ENCODE measurements at places on chromosomes 4 and X.

DNA sequence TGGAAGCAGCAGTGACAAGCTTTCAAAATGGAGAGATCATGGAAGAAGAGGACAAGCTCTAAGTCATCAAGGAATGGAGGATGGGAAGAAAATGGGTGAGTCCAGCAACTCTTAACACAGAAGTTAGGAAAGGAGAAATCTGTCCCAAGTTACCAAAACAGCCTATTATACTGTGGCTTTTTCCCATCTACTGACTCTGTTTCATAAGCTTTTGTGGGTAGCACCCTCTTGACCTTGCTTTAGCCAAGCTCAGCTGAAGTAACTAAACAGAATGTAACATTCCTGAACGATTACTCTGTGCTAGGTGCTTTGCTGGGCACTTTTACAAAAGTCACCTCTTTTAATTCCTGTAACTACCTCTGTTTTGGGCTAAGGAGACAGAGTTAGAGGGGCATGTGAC, 54.9 kb downstream of the MAP7D2 start:
- no peaks in the 10 kb centered on the region for H3K36me3 ChIP-seq
- no peak overlapping the region for H3K4me3 ChIP-seq
- peaks cover 5% of the 10 kb centered on the region for H3K27me3 ChIP-seq
- no peak overlapping the region for H3K27ac ChIP-seq
- DNase-seq, result no peak

- no peaks in the 10 kb centered on the region for H3K27me3 ChIP-seq
- H3K36me3 ChIP-seq, result peaks cover 10% of the 10 kb centered on the region
- no peak for DNase-seq
- H3K4me3 ChIP-seq, result no peak overlapping the region
Observed at GRCh38 chrX:13257223-13258051, 62.4 kb downstream of the ATXN3L start.

DNA sequence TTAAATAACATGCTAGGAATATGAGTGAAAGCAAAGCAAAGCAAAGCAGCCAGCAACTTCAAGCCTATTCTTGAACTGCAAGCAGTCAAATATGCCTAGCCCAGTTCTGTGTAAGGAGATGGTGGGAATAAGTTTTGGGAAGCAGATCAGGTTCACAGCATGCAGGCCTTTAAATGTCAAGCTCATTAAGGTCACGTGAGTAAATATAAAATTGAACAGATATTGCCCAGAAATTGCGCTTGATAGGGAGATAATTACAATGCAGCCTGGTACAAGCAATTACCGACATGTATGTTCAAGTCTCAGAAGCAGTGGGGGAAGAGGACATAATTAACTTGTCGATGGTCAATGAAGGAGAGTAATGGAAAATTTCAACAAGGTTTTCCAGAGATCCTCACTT, 6.0 kb downstream of the GNPDA2 start:
- no peak for DNase-seq
- H3K4me3 ChIP-seq, result no peak overlapping the region
- peaks cover 21% of the 10 kb centered on the region for H3K4me1 ChIP-seq

DNA sequence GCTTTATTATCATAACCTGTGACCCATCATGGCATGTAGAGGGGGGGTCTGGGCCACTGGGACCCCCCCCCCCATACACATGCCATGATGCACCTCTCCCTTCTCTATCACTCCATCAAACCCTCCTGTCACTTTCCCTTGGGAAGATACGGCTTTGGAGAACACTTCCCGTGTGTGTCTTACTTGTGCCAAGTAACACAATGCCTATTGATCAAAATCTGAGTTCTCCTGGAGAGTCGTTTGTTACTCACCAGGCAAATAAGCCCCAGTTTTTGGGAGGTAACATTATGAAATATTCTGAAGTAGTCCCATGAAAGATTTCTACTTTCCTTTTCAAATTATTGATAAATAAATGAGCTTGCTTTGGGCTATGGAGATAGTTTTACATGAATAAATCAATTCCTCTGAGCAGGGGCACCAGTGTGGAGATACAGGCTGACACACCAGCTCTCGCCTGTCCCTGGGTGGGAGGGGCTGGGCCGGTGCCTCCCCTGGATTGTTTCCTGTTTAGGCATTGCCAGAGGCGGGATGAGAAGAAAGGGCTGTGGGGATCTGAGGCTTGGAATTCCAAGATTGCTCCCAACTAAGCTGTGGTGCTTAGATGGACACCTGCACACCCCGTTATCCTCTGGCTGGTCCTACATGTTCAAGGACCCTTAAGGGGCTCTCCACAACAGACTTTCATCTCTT, 63.2 kb upstream of the WWC2 start:
- no peak overlapping the region for H3K4me3 ChIP-seq
- peaks cover 3% of the 10 kb centered on the region for H3K27me3 ChIP-seq
- H3K27ac ChIP-seq, result no peak overlapping the region
- no peaks in the 10 kb centered on the region for H3K36me3 ChIP-seq
- no peak for DNase-seq

DNA sequence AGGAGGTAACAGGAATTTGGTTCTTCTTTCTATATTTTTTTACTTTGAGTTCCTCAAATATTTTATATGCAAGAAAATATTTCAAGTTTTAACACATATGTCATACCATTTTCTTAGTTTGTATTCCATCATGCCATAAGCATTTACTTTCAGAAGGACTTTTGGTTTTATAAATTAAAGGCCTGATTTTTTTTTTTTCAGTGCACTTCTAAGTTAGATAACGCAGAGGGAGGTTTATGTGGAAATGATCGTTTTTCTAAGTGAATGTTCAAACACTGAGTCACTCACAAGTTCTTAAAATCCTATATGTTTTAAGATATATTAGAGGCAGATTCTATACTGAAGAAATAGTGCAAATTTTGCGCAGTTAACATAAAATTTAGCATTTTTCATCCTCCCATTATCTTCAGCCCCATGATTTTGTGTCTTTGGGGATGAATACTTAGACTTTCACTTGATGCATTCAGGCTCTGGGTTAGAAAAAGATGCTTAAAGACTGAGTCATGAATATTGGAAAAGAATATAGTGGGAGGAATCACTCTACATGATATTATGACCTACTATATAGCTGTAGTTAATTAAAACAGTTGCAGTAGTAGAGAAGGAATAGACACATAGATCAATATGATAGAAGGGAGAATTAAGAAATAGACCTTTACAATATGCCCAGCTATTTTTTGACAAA, 54.9 kb downstream of the COL4A5 start:
- no peak for DNase-seq
- no peak overlapping the region for H3K27ac ChIP-seq
- H3K4me1 ChIP-seq, result no peaks in the 10 kb centered on the region
- no peak overlapping the region for H3K4me3 ChIP-seq
- no peaks in the 10 kb centered on the region for H3K27me3 ChIP-seq

DNA sequence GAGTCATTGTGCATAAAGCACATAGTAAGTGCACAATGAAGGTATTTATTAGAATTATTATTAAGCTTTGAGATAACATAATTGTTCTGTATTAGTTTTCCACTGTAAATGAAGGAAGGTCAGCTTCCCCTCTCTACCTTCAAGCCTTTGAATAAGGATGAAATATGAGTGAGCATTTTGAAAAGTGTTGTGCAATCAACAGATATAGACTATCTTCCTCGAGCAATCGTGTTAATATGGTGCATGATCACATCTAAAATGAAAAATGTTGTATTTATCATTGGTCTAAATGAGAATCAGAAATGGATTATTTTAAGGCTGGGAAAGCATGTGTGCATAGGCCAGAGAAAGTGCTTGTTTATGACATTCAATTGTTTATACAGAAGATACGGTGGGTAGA, 1474.6 kb upstream of the TENM3 start:
- no peak for DNase-seq
- no peaks in the 10 kb centered on the region for H3K27me3 ChIP-seq
- no peak overlapping the region for H3K4me3 ChIP-seq
- no peak overlapping the region for H3K27ac ChIP-seq

DNA sequence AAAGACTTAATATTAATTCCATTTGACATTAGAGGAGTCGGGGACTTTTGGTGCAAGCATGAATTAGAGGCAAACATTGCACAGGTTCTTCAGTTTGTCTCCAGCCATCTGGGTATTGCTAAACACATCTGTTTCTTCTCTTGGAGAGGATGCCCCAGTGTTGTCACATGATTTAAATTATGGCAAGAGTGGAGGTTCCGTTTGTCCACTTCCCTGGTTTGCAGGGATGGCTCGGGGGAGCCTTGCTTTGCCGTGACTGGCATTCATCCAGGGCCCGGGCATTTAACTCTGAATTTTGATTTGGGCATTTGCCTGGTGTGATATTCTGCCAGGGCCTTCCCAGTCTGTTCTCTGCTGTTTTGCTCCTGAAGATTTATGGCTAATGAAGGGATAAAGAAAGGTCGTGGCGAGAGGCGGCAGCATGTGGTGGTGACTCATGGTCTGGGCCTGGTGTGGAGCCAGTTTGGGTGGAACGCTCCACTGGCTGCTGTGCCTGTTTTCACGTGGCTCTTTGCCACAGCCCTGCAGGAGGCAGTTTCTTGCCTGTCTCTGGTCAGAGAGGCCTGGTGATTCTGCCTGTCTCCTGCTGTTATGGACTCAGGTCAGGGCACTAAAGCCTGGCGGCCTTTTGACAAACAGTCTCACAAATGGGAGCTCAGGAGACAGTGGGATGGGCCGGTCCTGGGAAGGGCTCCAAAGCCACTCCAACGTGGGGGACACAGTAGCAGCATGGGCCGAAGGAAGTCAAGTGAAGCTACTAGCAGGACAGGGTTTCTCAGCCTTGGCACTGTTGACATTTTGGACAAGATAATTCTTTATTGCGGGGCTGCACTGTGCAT, 99.4 kb upstream of the PGRMC2 start:
- no peaks in the 10 kb centered on the region for H3K36me3 ChIP-seq
- no peak overlapping the region for H3K4me3 ChIP-seq
- DNase-seq, result no peak
- no peaks in the 10 kb centered on the region for H3K27me3 ChIP-seq
- H3K27ac ChIP-seq, result no peak overlapping the region
- no peaks in the 10 kb centered on the region for H3K4me1 ChIP-seq

DNA sequence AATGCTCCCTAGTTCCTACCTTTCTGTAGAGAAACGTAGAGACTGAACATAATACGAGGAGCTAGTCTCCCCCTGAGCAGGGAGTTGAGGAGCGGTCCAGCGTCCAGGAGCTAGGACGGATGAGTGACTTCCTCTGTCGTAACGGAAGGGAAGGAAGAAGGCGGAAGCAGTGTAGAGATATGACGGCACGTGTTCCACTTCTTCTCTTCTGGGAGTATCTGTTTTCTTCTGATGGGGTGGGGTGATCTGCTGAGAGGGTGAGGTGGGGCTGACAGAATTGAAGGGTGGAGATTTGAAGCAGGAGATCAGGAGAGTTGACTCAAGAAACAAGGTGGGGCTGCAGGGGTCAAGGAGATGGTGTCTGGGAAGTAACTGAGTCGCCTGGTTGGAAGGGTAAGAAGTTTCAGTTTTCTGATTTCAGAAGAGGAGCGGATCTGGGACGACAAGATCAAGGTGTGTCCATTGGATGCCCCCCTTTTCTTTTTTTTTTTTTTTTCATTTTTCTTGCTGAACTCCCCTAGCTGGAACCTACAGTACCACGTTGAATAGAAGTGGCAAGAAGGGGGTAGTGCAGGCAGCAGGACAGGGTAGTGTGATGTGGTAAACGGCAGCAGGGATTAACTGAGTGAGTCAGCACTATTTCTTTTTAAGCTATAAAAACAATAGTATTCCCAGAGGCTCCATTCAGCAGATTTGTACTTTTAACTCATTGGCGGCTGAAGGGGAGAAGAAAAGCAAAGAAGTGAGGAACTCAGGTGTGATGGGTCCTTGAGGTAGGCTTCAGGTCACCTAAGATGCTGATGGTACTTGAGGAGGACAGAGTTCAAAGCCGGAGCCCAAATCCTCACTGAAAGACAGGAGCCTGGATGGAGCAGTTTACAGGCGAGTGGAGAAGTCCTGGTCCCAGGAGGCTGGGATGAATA, 50.8 kb upstream of the SETD7 start:
- DNase-seq, result no peak
- peak overlapping the region; percentile 41 for H3K4me3 ChIP-seq
- no peak overlapping the region for H3K27ac ChIP-seq
- H3K27me3 ChIP-seq, result peaks cover 16% of the 10 kb centered on the region
- peaks cover 6% of the 10 kb centered on the region for H3K36me3 ChIP-seq
- peaks cover 15% of the 10 kb centered on the region for H3K4me1 ChIP-seq

DNA sequence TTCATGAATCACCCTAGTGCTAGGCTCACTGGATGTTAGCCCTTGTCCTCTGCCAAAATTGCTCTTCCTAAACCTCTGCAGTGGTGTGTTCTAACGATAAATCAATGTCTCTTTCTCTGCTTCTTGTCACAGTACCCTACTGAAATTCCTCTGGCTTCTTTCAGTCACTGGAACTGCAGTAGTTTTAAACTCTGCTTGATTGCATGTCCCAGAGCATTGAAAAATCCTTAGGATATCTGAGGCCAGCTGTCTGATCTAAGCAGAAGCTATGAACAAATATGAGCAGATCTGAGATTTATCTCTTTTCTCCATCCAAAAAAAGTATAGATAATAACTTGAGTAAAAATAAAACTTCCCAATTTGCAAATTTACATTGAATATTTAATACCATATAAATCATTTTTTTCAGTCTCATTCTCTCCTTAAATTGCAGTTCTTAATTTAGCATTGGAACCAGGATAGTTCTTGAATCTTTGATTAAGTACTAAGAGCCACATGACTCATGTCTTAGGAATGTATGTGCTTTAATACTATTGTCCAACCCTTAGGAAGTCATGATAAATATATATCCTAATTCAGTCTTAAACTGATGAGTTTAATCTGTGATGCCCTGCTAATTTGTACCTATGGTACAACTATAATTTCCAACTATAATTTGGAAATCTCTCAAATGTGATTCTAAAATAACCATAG, 169.7 kb downstream of the PDHA2 start:
- no peak for DNase-seq
- H3K27ac ChIP-seq, result no peak overlapping the region
- H3K27me3 ChIP-seq, result no peaks in the 10 kb centered on the region
- H3K4me3 ChIP-seq, result no peak overlapping the region
- no peaks in the 10 kb centered on the region for H3K36me3 ChIP-seq
- no peaks in the 10 kb centered on the region for H3K4me1 ChIP-seq

- H3K4me3 ChIP-seq, result no peak overlapping the region
- H3K36me3 ChIP-seq, result no peaks in the 10 kb centered on the region
- DNase-seq, result no peak
- H3K27me3 ChIP-seq, result no peaks in the 10 kb centered on the region
- H3K27ac ChIP-seq, result no peak overlapping the region
- H3K4me1 ChIP-seq, result no peaks in the 10 kb centered on the region
Observed at GRCh38 chrX:106208154-106208553, 40.0 kb downstream of the PWWP3B start.

- H3K4me3 ChIP-seq, result peak overlapping the region; percentile 40
- peaks cover 71% of the 10 kb centered on the region for H3K36me3 ChIP-seq
- H3K4me1 ChIP-seq, result peaks cover 66% of the 10 kb centered on the region
- DNase-seq, result no peak
- peak overlapping the region; percentile 65 for H3K27ac ChIP-seq
- H3K27me3 ChIP-seq, result no peaks in the 10 kb centered on the region
Observed at GRCh38 chrX:153338836-153339235, 4.9 kb downstream of the ZNF275 start.

- no peaks in the 10 kb centered on the region for H3K36me3 ChIP-seq
- no peaks in the 10 kb centered on the region for H3K27me3 ChIP-seq
- no peaks in the 10 kb centered on the region for H3K4me1 ChIP-seq
- DNase-seq, result no peak
- H3K4me3 ChIP-seq, result no peak overlapping the region
Observed at GRCh38 chr4:46249106-46249505, 125.3 kb upstream of the GABRG1 start.

GRCh38 chrX:1874899-1875298, 260.0 kb downstream of the ASMT start:
- H3K27ac ChIP-seq, result no peak overlapping the region
- DNase-seq, result no peak
- H3K4me3 ChIP-seq, result no peak overlapping the region
- H3K36me3 ChIP-seq, result no peaks in the 10 kb centered on the region

GRCh38 chr4:41631523-41631922, 93.6 kb downstream of the LIMCH1 start:
- DNase-seq, result no peak
- no peaks in the 10 kb centered on the region for H3K36me3 ChIP-seq
- H3K27me3 ChIP-seq, result no peaks in the 10 kb centered on the region
- no peak overlapping the region for H3K4me3 ChIP-seq
- no peak overlapping the region for H3K27ac ChIP-seq
